ENCODE measurements at places on chromosomes 3 and 15. TPM values are rescaled to one million over a fixed set of nuclear protein-coding genes. Genes with fewer than 3 reads are reported as not detected.

GRCh38 chr15:67771189-67771800 is 54.0 kb upstream of the SKOR1 start:
- DNase-seq, result no peak

DNA sequence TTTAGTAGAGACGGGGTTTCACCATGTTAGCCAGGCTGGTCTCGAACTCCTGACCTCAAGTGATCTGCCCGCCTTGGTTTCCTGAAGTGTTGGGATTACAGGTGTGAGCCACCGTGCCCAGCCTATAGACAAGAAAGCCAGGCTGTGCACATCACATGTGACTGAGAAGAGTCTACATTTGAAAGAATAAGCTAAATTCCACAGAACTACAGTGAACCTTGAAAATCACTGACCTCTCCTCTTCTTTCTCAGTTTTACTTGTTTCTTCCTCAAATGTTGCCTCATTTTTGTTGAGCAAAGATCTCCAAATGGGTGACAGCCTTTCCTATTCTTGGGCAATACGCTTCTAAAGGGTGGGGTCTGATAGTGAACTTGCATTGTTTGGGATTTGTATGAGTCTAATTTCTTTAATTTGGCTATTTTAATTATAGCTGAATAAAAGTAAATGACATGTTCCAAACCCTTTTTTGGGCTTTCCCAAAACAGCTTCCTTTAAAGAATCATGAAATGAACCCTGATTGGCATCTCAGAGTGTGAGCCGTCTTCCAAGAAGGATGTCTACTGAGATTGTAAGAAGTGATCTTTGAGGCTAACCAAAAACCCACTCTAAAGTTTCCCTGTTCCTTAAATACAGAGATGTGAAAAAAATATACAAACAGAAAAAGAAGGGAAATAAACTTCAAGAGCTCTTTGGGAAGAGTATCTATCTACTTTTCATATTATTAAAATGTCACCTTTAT is 21.6 kb upstream of the SPTBN5 start:
- no peak for DNase-seq

DNA sequence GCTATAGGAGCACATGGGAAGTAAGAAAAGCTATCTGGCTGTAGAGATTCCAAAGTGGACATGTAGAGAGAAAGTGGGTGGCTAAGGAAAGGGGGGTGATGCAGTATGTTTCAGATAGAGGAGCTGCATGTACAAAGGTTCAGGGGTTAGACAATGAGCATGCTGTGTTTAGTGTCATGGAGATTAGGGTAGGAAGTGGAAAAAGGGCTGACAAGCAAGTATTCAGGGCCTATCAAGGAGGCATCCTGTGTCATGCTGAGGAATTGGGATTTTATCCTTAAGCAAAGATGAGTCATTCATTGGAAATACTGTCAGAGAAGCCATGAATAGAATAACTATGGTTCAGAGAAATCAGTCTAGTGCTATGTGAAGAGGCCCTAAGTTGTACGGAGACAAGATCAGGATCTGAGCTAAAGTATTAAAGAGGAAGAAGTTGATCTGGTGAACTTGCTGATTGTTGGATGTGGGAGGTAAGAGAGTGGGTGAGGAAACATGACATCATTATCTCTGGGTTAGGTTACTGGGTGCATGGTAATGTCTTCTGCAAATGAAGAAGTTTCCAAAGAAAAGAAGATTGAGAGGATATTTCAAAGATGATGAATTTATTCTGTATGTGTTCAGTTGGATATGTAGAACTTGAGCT is 176.7 kb upstream of the GOLIM4 start:
- no peak for DNase-seq

DNA sequence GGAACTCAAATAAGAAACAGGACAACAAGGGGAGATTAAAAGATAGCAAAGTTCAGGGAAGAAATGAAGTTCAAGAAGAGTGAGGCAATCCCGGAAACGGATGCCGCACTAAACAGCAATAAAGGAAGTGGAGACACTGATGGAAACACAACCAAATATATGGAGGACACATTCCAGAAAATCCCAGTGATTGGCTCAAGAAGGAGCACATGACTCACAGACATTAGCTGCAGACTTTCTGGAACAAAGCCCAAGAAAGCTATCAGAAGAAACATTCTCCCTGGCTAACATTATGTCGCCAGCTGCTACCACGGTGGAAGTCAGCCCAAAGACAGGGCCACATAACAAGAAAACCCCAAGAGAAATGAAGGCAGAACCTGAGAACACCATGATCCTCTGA is 18.1 kb upstream of the VGLL4 start:
- DNase-seq, result no peak

The WDR93 gene
- total RNA-seq, result not detected

The DHX36 gene
- total RNA-seq, result 81.0 TPM

All from sciatic nerve (tissue), 2 donors.